ENCODE measurements at places on chromosomes 2 and 18.

DNA sequence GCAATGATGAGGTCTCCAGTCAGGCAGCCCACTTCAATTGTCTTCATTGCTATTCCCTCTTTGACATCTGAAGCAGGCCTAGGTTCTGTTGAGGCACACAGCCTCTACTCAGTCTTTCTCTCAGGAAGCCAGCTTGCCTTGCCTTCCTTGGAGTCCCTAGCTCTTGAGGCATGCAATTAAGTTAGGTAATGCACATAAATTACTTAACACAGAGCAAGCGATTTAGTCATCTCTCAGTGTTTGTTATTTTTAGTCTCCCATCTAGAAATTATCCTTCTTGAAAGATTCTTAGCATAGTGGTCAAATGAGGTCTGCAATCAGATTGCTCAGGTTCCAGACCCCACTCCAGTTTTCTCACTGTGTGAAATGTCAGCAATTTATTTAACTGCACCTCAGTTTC, 32.0 kb downstream of the SULT1C4 start:
- DNase-seq, result no peak

GRCh38 chr2:55843096-55843993, 80.2 kb downstream of the EFEMP1 start:
- DNase-seq, result no peak

DNA sequence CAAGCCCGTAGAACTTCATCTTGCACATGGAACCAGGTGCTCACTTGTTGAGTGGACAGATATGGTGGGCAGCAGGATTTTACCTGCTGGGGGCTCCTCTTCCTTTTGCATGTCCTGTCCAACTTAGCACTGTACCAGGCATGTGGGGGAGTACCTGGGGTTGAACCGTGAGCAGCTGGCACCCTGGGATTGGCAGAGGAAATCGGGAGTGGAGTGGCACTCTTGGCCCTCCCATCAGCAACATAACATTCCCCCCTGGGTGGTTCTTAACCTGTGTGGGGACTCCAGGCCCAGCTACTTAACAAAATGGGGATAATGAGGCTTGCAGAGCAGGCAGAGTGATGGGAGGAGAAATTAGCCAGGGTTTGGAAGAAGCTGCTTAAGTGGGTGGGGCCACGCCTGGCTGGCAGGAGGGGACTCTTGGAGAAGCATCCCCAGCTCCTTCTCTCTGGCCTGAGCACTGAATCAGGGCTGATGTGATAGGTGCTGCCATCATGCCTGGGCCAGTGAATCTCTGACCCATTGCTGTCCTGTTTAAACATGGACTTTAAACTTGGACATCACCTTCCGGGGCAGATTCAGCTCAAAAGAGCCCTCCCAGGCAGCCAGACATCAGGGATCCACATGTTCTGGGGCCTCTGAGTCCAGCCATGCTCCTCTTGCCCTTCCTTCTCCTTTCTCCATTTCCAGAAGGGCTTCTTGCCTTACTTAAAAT, 15.5 kb downstream of the FOSL2 start:
- DNase-seq, result no peak

- DNase-seq, result no peak
Measured at GRCh38 chr2:9107168-9108025, 99.2 kb upstream of the ASAP2 start.

GRCh38 chr2:54666634-54667265, 56.7 kb upstream of the EML6 start:
- DNase-seq, result no peak

DNA sequence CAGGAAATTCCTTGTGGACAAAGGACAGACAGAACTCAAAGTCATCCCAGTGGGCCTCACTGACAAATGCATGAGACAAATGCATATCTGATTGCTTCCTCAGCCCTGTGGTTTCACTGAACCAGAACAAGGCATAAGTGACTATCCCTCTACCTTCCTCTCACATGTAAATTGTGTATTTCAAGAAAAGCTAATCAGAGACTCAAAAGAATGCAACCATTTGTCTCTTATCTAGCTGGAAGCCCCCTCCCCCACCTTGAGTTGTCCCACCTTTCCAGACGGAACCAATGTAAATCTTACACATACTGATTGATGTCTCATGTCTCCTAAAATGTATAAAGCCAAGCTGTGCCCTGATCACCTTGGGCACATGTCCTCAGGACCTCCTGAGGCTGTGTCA, 102.0 kb upstream of the TMEM200C start:
- DNase-seq, result no peak

DNA sequence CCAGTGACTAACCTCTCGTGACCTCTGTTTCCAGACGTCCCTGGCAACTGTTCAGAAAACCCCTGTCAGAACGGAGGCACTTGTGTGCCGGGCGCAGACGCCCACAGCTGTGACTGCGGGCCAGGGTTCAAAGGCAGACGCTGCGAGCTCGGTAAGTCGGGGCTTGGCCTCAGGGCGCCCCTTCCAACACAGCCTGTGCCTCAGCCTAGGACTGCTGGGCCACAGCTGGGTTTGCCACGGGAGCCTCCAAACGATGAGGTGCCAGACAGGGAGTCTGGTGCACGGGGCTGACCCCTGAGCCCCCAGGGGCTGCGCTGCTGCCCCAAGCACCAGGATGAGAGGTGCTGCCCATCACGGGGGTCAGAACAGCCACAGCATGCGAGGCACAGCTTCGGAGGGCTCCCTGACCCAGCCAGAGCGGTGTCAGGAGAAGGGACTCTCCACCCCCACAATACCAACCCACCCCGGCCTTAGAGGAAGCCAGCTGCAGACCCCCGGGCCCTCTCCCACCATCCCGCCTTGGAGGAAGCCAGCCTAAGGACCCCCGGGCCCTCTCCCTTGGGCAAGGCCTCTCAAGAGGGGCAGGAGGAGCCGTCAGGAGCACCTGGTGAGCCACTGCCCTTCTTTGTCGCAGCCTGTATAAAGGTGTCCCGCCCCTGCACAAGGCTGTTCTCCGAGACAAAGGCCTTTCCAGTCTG, 20.3 kb downstream of the MTERF4 start:
- no peak for DNase-seq

GRCh38 chr2:231920795-231921194, 5.4 kb downstream of the NPPC start:
- no peak for DNase-seq

DNA sequence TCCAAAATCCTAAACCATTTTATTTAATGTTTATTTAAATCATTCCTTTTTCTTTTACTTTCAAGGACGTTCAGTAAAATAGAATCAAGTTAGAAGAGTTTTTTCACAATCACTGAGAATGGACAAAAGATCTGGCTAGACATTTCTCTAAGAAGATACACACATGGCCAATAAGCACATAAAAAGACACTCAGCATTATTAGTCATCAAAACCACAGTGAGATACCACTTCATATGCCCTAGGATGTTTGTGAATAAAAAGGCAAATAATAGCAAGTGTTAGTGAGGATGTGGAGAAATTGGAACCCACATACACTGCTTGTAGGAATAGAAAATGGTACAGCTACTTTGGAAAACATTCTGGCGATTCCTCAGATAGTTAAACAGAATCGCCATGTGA, 76.1 kb downstream of the RHBDD1 start:
- DNase-seq, result no peak

DNA sequence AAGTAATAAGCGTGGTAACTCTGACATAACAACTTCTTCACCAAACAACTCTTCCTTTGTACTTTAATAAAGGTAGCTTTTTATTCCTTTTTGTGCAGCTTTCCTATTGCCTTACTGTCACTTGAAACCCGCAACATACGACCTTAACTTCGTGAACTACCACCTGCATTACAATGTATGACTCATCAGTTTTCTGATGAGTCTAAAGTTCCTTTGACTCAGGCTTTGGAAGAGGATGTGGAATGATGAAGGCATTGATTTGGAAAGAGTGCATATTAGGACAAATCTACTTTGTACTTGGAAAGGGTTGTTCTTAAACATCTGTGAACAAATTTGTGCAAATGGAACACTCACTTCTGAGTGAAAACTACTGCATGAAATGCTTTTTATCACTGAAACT, 1012.1 kb downstream of the TMEM182 start:
- no peak for DNase-seq

DNA sequence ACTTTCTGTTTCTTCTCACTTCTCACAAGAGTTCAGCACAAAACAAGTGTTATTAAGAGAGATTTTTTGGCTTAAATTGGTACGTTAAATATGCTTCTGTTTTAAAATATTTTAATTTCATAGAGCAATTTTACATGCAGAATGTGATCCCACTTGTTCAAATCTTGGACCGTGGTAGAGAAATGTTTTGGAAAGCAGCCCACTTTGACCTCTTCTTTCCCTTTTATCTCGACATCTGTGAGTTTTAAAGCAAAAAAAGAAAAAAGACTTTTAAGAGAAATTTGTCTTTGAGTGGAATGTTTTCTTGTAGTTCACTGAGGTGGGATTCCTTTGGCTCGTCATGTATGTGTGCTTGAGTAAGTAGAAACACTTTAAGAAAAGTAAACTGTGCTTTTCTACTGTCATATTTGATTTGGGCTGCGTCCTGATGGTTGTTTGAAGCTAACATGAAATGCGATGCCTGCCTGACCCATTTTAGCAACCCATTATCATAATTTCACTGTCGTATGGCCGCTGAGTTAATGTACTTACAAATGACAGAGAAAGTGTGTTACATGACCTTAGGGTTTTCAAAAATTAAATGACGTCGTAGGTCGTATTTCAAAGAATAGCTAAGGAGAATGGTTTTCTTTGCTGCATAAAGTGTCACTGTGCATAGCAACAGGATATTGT, 54.5 kb downstream of the TSHZ1 start:
- no peak for DNase-seq

- DNase-seq, result no peak
Measured at GRCh38 chr2:73985308-73986084, 786 bp downstream of the TET3 start.

GRCh38 chr2:234978466-234979203, 26.8 kb downstream of the SH3BP4 start:
- no peak for DNase-seq

- DNase-seq, result no peak
Measured at GRCh38 chr2:1539973-1540372, 126.7 kb downstream of the TPO start.

DNA sequence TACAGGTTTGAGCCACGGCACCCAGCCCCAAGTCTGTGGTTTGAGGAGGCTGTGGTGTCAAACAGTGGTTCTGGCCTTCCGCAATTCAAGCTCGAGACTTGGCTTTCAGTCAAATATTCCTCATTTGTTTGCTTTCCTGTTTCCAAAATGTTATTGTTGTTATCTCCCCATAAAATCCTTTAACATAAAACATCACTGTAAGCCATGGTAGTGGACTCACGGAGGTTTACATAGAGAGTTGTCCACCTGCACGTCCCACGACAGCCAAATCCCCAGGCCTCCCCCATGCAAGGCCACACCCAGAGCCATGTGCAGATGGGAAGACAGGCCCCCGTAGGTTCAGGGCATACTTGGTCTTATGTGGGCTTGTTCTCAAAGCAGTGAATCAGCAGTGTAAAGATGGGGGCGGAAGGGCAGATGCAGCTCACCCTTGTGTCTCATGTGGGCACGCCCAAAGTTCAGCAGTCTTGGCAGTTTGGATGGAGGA, 18.9 kb upstream of the ST3GAL5 start:
- DNase-seq, result no peak

DNA sequence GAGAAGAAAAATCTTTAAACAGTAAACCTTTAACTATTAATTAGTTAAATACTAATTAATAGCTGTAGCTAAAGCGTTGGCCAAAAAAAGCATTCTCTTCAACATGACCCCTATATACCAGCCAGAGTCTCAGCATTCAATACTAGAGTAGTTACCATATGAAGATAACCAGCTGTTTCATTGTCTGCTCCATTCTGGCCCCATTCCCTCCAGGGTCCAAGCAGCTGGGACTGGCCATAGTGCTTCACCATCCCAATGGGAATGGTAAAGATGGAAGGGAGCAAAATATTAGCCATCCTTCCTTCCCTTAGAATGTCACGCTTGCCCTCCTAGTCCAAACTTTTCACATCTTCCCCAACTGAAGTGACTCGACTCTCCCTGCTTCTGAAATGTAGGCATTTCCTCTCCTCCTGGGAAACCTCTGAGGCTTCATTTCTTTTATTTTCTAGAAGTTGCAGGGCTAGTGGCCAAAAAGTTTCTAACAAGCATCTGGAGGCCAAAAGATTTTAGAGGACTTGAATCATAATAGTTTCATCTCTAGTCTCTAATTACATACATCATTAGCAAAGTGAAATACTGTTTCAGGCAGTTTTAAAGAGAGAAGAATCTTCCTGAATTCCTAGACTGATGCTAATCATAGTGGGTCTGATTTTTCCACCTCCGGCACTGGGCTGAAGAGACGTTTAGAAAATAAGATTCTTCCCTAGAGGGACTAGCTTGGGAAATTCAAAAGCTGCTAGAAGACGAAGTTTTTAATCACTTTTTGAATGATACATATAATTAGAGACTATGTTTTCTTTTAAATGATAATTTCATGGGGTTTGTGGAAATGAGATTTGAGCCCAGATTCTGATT, 52.7 kb downstream of the CCDC68 start:
- no peak for DNase-seq

GRCh38 chr2:152407204-152407721, 72.3 kb downstream of the FMNL2 start:
- DNase-seq, result peak; percentile 27

DNA sequence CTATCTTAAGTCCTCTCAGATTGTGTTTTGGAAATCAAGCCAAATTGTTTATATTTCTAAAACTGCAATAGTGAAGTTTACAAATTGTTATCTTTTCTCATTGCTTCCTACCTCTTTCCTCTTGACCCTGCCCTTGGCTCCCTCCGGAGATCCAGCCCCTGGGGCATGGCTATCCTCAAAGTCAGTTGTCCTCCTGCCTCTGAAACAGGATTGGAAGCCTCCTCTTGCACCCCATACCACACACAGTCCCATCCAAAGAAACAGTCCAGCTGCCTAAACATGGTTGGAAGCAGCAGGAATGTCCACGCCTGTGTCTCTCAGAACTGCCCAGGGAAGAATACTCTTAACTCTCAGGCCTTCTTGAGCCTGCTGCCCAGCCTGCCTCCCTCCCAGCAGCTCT, 30.1 kb upstream of the COL6A3 start:
- DNase-seq, result no peak

DNA sequence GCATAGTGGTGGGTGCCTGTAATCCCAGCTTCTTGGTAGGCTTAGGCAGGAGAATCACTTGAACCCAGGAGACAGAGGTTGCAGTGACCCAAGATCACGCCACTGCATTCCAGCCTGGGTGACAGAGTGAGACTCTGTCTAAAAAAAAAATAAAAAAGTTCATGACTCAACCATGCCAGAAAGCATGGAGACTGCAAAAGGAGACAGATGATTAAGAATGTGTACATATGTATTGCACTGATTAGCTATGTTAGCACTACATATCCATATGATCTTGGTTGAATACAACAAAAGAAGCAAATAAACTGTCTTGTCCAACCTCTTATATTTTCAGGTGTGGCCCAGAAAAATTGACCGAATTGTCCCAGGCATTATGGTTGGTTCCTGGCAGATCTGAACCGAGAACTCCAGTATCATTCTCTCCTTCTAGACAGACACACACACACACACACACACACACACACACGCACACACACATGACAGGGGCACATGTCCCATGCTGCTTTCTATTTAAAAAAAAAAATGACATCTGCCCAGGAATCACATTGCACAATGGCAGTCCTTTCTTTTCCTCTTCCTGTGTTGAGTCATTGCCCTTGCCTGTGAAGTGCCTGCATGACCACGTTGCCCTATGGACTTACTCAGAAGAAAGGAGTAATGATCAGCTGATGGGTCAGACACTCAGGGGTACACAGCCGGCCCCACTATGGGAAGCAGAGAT, 65.6 kb downstream of the MYCN start:
- DNase-seq, result peak; percentile 99
